NCI-H1436 treated with DMSO at 0.1 percent for 48 hours (cell line): ENCODE measurements at places on chromosomes 13 and 19.
A peak's percentile ranks its signal among the peaks of the same experiment; 100 is the strongest.

DNA sequence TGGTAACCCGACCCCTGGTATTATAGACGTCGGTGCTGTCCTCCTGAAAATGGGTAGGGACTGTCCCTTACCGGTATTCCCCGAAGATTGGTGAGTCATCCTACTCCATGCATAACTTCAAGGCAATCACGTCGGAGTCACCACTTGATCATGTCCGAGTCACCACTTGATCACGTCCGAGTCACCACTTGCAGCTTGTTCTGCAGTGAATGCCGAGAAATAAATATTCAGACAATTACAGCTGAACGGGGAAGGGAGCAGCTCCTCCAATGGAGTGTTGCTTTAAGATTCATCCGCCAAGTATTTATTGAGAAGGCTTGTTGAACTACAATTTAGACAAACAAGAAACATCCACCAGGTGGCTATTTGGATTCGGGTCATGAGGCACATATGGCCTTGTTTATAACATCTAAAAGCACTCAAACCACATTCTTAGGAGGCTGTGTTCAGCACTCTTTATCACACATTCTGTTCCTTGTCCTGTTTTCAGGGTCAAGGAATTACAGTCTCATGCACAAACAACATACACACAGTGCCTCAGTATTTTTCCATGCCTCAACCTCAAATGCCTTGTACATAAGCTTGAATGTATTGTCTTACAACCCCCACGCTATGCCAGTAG, 43.1 kb downstream of the ZNF726 start:
- no peak for DNase-seq

GRCh38 chr13:51785712-51786424, 18.1 kb downstream of the DHRS12 start:
- peak; percentile 23 for DNase-seq

- DNase-seq: peak; percentile 24
These were observed at the start of gene ERICH6B for GRCh38 chr13:45615501-45616101. ERICH6B (minus strand) TSS chr13:45615739; CDS start chr13:45597005, 18,734 bp downstream.

DNA sequence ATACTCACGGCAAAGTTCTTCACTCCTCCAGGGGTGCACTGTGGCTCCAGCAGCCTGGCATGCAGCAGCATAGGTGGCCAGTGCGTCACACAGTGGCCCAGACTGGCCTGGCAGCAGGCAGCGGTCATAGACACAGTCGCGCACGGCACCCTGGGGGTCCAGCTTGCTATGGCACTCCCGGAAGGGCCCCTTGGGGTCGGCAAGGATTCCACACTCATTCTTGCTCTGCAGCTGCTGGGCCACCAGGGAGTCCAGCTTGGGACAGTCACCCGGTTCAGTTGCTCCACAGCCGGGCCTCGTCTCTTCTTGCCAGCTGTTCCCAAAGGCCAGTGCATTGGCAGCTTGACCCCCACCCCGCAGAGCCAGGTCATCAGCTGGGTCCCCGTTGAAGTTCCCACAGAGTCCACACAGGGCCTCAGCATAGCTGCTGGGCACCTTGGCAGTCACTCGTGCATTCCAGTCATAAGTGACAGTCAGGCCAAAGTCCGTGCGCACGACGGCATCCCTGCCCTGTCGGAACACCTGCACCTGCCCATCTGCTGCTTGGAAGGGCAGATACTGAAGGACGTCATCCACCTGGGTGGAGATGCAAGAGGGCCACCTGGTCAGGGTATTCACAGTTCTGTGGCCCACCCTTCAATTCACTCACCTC, 20.6 kb downstream of the FCGBP start:
- DNase-seq: no peak

DNA sequence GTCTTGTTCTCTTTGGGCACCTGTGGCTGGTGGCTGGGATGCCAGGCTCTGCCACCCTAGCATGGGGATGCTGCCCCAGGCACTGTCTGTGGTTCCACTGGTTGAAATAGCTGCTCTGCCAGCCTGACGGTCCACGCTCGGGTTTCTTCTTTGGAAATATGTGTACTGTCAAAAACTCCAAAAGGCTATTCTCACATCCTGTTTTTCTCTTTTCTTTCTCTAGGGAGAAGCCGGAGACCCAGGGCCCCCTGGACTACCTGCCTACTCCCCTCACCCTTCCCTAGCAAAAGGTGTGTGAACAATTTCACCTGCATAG, 115.0 kb downstream of the RAB20 start:
- DNase-seq: no peak

DNA sequence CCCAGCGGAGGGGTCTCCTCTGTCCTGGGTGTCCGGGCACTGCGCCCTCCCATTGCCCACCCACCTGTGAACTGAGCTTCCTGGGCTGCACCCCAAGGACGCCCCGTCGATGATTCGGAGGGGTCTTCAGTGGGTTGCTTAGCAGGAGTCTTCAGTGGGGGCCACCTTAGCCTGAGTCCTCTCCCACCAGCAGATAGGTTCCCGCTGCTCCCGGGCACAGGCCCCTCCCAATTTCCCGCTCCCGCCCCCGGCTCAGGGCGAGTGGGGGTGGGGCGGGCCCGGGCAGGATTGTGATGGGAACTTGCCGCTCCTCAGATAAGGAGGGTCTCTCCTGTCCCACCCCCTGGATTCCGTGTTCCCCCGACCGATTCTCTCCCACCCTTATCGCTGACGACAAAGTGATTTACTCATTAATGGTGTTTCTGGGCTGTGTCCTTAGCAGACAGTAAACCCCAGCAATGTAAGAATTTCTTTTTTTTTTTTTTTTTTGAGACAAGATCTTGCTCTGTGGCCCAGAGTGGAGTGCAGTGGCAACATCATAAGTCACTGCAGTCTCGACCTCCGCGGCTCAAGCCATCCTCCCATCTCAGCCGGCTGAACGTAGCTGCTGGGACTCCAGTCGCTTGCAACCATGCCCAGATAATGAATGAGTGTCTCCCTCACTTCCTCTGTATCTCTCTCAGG, 655 bp upstream of the S1PR5 start:
- DNase-seq: no peak

- no peak for DNase-seq
These were observed 198.4 kb upstream of the SLITRK6 start for GRCh38 chr13:85997587-85997986.

GRCh38 chr19:32224371-32225244, 120.8 kb upstream of the ZNF507 start:
- no peak for DNase-seq

DNA sequence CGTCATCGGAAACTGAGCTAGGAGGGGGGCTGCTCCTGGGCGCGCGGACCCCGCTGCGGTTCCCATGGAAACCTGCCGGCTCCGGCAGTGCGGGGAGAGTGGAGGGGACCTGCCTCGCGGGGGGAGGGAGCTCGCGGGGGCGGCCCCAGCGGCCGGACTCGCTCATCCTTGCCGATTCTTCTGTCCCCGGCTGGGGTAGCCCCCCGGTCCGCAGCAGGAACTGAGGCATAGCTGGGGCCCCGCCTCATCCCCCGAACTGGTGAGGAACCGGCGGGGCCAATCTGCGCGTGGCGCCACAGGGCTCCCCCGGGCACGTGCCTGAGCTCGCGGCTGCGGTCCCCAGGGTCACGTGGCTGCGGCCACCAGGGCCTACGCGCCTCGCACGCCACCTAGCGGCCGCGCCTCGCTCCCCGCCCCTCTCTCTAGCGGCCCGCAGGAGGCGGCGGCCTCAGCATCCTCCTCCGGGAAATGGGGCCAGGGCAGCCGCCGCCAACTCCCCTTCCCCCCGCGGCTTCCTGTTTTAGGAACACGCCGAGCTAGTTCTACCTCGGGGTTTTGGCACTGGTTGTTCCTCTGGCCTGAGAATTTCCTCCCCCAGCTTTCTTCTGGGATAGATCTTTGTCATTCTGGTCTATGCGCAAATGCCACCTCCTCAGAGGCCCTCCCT, 1.7 kb upstream of the ELAVL3 start:
- DNase-seq: peak; percentile 37

GRCh38 chr13:113777311-113778260, 18.6 kb downstream of the TMEM255B start:
- DNase-seq: no peak

- no peak for DNase-seq
These were observed 202.8 kb upstream of the IRS2 start for GRCh38 chr13:109989155-109989554.

GRCh38 chr19:38267761-38268483, 3.5 kb downstream of the SPINT2 start:
- no peak for DNase-seq

DNA sequence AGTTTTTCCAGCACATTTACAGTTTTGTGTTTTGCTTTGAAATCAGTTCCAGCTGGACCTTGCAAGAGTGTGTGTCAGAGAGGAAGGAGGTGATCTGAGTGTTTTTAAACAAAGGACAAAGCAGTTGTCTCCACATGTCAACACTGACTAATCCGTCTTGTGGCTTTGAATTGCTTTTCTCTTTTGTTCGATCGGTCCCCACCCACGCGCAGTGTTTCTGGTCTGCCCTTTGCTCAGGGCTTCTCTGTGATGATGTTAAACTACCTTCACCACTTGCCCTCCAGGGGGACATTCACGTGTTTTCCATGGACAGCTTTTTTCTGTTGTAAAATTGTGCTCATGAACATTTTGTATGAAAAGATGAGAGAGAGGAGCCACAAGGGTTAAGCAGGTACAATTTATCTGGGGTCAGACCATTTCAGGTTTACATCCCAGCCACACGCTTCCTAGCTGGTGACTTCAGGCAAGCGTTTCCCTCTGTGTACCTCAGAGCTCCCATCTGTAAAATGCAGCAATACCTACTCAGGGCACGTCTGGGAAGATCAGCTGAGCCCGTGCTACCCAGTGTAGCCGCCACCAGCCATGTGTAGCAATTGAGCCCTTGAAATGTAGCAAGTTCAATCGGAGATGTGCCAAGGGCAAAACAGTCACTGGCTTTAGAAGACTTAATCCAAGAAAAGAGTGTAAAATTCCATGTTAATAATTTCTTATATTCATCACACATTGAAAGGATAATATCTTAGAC, 13.5 kb upstream of the PLA2G4C start:
- no peak for DNase-seq

GRCh38 chr13:97179501-97179900, 42.6 kb upstream of the MBNL2 start:
- DNase-seq: no peak

DNA sequence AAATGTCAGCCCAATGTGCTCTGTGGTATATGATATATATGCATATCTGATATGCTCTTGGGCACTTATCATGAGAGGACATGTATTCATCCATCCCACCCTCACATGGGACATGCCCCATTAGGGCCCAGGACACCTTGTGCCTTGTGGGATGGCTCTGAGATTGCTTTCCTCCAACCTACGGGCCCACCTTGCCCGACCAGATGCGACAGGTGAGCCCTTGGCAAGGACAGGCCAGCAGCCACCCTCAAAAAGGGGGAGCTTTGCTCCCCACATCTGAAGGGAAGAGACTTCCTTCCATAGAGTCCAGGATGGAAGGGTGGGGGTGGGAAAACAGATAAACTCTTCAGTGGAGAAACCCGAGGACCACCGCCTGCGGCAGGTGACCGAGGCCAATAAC, 58.6 kb downstream of the SLC7A1 start:
- DNase-seq: no peak

- DNase-seq: no peak
These were observed 7.5 kb upstream of the CTXN1 start for GRCh38 chr19:7933411-7933810.

- peak; percentile 74 for DNase-seq
These were observed 8.6 kb upstream of the CEACAM6 start for GRCh38 chr19:41746593-41747227.

GRCh38 chr19:12126707-12127106, 13.4 kb downstream of the ZNF20 start:
- no peak for DNase-seq

DNA sequence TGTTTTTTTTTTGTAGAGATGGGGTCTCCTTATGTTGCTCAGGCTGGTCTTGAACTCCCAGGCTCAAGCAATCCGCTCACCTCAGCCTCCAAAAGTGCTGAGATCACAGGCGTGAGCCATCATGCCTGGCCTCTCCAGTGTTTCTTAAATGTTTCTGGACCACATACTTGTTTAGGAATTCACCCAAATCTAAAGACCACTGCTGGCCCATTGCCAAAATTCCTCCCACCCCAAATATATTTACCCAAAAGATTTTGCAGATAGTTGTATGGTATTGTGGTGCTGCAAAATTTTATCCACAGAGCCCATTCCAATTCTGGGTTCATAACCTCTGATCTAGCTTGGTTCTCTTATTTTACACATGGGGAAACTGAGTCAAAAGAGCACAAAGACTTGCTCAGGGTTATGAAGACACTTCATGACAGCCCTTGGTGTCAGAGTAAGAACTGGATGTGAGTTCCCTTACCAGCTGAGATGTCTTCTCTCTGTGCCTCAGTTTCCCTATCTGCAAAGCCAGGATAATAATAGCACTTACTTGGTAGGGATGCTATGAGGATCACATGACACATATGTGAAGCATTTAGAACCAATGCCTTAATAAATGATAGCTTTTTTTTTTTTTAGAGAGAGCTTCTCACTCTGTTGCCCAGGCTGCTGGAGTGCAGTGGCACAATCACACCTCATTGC, 10.9 kb downstream of the NFILZ start:
- no peak for DNase-seq

- no peak for DNase-seq
These were observed 2.4 kb upstream of the SPIB start for GRCh38 chr19:50416034-50416977.

DNA sequence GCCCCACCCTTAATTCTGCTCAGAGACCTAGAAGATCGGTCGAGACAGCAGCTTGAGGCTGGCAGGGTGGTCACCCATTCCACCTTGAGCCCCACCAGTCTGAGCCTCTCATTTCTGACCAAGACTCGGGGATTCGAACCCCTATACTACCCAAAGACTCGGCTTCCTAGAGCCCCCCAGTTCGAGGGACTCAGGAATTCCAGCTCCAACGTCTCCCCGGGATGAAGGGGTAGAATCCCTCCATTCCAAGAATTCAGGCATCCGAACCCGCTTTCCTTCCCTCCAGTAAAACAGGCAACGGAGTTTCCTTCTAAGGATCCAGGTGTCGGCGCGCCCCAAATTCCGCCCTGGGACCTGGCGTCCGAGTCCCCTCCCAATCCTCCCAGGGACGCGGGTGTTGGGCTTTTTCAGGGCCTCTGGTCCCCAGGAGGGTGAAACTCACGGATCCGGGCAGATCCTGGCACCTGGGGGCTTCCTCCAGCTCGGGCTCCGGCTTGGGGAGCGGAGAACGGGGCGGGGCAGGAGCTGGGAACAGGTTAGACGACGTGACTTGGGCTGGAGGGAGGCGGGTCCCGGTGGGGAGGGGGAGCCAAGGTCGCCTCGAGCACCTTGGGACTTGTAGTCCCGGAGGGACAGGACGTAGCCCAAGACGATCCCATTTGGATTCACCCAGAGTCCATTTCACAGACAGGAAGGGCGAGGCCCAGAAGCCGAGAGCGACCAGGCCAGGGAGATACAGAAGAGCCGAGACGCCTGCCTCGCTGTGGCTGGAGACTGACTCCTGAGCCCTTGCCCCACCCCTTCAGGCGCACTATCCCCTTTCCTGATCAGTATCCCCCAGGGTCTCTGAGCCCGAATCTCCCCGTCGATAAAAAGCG, at the start of gene PPP1R13L:
TSS of gene PPP1R13L (minus strand) at position 513 of the 878 bp plus-strand sequence. CDS start 6,751 bp downstream, outside the sequence.
- DNase-seq: peak; percentile 8

DNA sequence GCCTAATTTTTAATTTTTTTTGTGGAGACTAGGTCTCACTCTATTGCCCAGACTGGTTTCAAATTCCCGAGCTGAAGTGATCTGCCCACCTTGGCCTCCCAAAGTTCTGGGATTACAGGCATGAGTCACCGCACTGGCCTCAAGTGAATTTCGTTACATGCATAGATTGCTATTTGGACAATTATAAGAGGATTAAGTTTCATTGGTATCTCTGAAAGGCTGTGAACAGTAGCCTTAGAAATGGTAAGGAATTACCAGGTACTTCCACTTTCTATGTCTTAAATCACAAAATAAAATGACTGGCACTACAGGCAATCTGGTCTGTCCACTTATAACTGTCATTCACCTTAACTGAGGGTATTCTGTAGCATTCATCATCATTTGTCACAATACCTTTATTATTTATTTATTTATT, 2.9 kb upstream of the CCDC9 start:
- no peak for DNase-seq

GRCh38 chr19:32945260-32945659, 26.5 kb downstream of the CEP89 start:
- no peak for DNase-seq
